Stimulated activated CD4-positive, alpha-beta T cell treated with anti-CD3 and anti-CD28 coated beads, Interleukin-2, amount 100 ng/mL, for 24 hours (primary cell): ENCODE measurements at places on chromosomes 6 and 20.

DNA sequence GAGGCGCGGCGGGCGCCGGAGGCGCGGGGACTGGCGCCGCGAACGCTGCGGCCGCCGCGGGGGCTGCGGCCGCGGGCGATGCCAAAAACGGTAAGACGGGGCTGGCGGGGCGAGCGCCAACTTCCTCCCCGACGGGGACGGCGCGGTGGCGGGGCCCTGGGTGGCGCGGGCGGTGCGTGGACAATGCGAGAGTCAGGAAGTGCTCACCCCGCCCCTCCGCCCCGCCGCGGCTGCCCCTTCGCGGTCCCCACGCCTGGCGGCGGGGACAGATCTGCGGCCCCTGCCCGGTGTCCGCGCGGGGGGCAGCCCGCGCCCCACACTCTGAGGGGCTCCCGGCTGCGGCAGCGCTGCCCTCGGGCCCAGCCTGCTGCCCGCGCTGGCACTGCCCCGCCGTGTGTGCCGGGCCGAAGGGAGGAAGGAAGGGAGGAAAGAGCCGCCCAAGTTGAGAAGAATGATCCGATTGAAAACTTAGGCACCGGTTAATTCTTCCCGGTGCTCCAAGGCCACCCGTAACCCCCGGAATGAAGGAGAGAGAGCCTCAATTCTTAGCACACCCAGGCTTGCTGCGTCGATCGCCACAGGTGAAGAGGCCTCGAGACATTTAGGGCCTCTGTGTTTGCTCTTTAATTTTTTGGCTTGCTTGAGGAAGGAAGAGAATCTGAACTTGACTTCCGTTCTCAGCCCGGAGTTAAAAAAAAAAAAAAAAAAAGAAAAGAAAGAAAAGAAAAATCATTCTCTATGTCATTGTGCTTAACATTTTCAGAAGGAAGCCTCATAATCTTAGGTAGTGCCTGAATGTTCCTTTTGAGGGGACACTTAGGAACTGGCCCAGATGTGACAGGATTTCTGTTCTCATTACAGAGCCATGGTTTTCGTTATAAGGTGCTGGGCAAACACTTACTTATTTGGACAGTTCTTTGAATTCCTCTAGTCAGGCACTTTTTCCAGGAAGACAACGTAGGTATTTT is 982 bp downstream of the HECA start:
- peak; percentile 71 for DNase-seq

- no peak for DNase-seq
Observed at GRCh38 chr6:9308284-9308683, 872.9 kb upstream of the SLC35B3 start.

DNA sequence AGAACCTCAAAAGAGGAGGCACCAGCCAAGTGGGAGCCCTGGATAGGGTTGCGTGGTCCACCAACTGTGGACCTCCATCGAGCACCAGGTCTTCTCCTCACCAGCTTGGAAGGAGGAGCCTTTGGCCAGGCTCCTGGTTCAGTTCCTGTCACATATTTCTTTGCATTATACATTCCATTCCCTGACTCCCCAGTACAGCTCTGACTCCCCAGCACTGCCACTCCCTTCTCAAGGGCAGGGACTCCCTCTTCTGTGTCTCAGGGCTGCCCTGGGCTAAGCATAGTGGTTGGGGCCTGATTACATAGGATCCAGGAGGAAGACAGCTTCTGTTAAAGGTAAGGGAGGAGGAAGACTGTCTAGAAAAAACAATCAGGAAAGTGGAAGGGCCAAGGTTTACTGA is 91.1 kb downstream of the MRPL14 start:
- no peak for DNase-seq

GRCh38 chr20:45115829-45116228 is 855 bp upstream of the WFDC5 start:
- DNase-seq = no peak

GRCh38 chr20:23166563-23166962 is 80.4 kb upstream of the CD93 start:
- DNase-seq = no peak

- DNase-seq = no peak
Observed at GRCh38 chr6:52074155-52074554, 13.3 kb downstream of the PKHD1 start.
